Frontal cortex (tissue), 4 donors: ENCODE measurements at places on chromosomes 4 and X. TPM values are rescaled to one million over a fixed set of nuclear protein-coding genes. Genes with fewer than 3 reads are reported as not detected.
A peak's percentile ranks its signal among the peaks of the same experiment; 100 is the strongest.

- no peak for DNase-seq
Observed at GRCh38 chr4:28179126-28179525, 1318.5 kb downstream of the STIM2 start.

PDCL2 gene
- total RNA-seq, result not detected

- peak; percentile 5 for DNase-seq
Observed at GRCh38 chr4:71074452-71075299, 81.2 kb downstream of the DCK start.

DNA sequence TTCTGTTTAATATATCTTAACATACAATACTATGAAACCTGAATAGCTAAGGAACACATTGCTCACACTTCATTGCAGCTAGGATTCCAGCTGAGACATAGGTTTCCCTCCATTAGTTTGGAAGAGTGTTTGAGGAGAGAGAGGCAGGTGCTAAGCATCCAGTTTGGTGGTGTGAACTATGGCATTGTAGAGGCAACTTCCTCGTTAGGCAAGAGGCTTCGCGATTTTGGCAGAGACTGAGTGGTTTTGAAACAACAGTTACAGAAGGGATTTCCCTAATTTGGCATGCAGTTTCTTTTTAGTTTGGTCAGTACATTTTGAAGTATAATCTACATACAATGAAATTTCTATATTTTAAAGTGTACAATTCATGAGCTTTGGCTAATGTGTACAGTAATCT, 117.1 kb upstream of the BMP3 start:
- DNase-seq, result no peak

DNA sequence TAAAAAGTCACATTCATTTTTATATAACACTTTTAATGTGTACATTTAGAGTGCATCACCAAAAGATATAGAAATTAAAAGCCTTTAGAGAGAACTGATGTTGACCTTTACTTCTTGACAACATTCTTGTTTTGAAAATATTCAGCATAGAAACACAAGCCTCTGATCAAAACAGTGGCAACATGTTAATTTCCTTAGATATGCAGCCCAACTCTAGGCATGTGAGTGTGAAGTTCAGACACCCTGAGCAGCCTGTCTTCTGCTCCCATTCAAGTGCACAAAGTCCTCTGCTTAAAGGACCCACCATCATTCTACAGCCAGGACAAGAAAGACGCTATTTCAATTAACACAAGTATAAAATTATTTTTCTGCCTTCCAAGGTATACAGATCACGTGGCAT, 60.0 kb downstream of the PPP3CA start:
- no peak for DNase-seq

GRCh38 chr4:112422644-112423043, 93.3 kb downstream of the NEUROG2 start:
- no peak for DNase-seq

- DNase-seq, result no peak
Observed at GRCh38 chr4:85829276-85830051, 354.5 kb downstream of the ARHGAP24 start.

BEX1 gene
- total RNA-seq, result 127 TPM

DNA sequence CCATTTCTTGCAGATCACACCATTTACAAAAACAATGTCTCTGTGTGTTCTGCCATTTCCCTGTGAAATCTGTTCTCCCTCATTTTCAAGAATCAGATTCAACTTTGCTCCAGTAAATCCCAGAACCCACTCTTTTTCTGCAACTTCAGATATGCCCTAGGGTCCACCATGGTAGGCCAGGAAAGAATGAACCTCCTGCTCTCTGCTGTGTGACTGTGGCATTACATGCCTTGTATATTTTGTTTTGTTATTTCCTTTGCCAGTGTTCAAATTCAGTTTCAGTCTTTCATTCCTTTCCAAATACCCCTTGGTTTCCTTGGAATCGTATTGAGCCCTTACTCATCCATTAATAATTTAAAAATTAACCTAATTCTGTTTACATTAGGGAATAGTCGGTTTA, 290.2 kb upstream of the VCX start:
- DNase-seq, result no peak

GRCh38 chrX:31555506-31555905, 483.7 kb upstream of the FTHL17 start:
- DNase-seq, result no peak

GRCh38 chr4:183182873-183183725, 84.0 kb downstream of the WWC2 start:
- no peak for DNase-seq

MAGEA2B gene
- not detected for total RNA-seq

DNA sequence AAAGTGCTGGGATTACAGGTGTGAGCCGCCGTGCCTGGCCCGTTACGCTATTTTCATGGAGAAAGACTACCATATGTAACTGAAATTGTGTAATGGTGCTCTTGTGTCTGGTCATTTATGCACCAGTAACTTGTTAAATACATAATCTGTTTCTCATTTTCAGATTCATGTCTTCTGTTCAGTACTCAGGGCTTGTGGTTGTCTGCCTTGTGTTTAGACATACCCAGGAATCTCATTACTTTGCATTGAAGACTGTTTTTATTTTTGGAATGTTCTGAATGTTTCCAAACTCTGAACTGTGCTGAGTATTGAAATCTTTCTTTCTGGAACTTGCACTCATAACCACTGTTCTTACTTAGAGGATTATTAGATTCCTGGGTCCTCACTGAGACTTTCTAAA, 52.8 kb downstream of the PDLIM5 start:
- no peak for DNase-seq

WDR17 gene
- 63.6 TPM for total RNA-seq

- no peak for DNase-seq
Observed at GRCh38 chrX:24424948-24425347, 40.1 kb upstream of the PDK3 start.

DNA sequence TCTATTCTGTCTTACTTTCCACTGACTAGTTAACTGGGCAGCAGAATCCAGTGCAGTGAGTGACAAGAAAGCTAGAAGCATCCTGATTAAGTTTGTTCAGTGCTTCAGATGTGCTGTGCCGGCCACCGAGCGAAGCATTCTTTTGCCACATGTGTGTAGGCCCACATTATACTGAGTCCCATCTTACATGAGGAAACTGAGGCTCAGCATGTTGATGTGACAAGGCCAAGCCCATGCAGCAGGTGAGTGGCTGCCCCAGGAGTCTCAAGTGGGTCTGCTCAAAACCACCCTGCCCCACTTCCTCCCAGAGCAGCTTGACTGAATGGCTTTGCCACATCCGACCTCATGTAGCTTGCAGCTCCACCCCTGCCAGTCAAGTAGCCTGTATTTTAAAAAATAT, 50.5 kb downstream of the RHOH start:
- no peak for DNase-seq

CT47B1 gene
- total RNA-seq, result not detected

DNA sequence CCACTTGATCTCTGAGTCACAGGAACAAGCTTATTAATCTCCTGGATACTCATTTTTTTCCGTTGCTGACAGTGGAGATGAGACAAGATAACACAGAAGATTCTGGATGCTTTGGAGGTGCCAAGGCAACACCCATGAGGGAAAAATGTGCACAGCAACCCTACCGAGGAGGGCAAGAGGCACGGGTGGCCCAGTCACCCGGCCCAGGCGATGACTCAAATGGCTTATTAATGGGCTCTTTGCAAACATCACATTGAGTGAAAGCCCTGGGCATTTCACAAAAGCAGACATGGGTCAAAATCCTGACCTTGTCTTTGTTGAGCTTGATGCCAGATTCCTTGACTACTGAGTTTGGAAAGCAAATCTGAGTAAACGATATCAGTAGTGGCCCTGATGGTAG, 315.1 kb downstream of the STK32B start:
- DNase-seq, result no peak

DNA sequence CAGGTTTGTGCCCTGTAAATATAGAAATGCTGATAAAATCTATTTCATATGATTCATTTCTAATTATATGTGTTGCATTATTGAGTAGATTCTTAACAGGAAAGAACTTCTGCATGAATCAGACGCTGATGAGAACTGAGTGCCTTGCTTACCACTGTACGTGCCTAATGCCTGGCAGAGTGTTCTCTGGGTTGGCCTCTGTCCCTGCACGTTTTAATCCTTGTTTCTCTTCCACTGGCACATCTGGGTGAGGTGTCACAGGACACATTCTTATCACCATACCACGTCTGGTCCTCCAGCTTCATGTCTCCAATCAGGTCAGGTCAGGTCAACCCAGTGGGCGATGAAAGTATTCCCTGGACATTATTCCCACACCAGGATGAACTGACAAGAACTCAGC, 53.6 kb downstream of the KLF3 start:
- no peak for DNase-seq

DNA sequence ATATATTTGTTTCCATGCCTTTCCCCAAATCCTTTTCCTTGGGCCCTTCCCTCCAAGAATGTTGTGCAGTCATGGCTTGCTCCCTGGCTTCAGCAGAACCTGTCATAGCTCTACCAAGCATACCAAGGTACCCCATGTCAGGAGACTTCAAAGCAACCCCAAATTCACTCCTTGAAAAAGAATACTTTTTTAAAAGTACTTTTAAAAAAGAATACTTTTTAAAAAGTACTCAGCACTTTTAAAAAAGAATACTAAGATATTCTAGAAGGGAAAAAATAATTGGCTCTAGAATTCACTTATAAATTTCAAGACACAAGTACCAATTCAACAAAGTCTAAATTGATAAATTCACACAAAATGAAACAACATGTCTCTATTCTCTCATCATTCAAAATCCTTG, 76.0 kb downstream of the NR3C2 start:
- no peak for DNase-seq

RNF150 gene
- 28.5 TPM for total RNA-seq

DNA sequence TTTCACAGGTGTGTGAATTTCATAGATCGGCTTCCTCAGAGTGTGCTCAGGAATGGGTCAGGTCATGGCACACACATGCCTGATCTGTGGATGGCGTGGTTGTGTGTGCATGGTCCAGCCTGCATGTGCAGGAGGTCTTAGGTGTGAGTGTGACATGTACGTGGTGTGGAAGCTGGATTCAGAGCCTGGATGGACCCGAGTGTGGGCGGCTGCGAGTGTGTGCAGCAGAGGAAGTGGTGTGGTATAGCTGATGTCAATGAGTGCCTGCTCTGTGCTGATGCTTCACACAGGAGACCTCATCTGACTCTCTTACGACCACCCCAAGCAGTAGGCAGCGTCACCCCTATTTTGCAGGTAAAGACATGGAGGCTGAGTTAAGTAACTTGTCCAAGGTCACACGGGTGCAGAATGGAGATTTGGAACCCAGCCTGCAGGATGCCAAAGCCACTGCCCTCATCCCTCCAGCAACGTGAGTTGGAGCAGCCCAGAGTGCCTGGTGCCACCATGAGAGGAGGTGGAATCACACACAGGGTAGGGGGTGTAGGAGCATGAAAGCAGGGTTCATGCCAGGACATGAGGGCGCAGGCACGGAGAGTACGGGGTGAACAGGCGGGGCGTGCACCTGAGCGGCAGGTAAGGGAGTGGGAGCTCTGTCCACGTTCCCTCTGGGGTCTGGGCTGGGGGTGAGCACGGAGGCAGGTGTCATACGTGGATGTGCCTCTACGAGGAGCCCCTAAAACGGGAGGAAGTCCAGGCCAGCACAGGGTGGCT, 24.2 kb upstream of the C4orf50 start:
- DNase-seq, result no peak

DNA sequence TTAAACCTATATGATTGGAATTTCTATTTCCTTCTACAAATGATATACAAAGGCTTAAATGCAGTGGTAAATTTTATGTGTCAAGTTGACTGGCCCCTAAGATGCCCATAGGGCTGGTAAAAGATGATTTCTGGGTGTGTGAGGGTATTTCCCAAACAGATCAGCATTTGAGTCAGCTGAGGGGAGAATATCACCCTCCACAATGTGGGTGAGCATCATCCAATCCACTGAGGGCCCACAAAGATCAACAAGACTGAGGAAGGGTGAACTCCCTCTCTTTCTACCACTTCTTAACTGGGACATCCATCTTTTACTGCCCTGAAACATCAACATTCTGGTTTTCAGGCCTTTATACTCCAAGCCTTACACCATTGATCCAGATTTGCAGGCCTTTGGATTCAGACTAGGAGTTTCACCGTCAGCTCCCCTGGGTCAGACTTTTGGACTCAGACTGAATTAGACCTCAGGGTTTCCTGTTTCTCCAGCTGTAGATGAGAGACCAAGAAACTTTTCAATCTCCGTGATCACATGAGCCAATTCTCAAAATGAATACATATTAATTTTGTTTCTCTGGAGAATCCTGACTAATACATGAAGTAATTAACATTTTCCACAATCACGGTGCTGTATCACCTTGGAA, 1020.7 kb upstream of the SLIT2 start:
- no peak for DNase-seq

TBC1D8B gene
- total RNA-seq, result 0.41 TPM

- DNase-seq, result no peak
Observed at GRCh38 chrX:39958850-39959249, 138.9 kb downstream of the BCOR start.

MGAT4D gene
- total RNA-seq, result not detected

DNA sequence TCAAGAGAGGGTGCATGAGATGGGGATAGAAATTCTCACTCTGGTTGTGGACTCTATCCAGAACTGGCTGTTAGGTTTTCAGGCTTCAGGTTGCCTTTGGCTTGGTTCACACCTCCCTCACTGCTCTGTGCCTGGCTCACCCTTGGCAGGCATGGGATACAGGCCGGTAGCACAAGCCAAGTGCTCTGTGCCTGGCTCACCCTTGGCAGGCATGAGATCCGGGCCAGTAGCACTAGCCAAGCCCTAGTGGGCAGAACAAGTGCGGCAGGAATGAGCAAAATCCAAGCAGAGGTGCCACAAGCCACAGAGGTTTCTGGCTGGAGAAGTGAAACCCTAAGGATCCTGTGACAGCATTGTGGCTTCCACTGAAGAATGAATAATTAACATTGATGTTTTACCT, 1642.3 kb downstream of the C4orf33 start:
- DNase-seq, result no peak

CLCN4 gene
- total RNA-seq, result 84.8 TPM

CISD2 gene
- total RNA-seq, result 50.5 TPM

DNA sequence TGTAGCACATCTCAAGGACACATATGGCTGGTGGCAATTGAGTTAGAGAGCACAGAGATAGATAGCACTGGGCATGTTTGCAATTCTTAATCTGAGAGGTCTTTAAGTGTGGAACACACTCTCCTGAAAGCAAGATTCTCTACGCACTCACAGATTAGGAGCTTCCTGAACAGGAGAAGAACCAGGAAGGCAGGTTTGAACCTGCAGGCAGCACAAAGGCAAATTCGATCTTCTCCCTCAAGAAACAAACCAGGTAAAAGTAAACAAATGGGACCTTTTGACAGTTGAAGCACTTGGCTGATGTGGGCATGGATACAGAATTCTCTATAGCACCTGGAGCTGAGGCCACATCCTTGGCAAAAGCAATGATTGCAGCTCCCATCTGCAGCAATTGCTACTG, 24.3 kb downstream of the HS3ST1 start:
- no peak for DNase-seq

GRCh38 chr4:6959261-6959660, 49.6 kb downstream of the TBC1D14 start:
- no peak for DNase-seq
